ENCODE measurements at places on chromosomes 13 and 19. TPM values are rescaled to one million over a fixed set of nuclear protein-coding genes. Genes with fewer than 3 reads are reported as not detected.

PLIN3 gene
- total RNA-seq, result 23.2 TPM

DCLK1 gene
- total RNA-seq, result 9.7 TPM

SIRT6 gene
- 19.1 TPM for total RNA-seq

DNA sequence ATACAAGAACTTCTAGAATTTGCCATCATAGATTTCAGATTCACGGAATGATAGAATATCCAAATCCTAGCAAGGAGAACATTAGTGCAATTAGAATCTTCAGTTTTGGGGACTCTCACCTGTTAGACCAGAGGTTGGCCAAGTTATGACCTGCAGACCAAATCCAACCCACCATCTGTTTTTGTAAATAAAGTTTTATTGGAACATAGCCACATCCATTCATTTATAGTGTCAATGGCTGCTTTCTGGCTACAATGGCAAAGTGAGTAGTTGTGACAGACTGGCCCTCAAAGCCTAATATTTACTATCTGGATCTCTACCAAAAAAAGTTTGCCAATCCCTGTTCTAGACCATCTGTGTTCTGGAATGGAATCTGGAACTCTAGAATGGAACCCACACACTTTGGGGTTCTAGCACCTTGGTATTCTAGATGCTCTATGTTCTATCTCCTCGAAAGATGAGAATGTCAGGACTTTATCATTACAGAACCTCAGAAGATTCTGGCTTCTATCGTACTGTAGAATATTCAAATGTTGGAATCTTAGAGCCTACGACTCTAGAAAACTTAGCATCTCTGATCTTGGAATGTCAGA lies 2.5 kb downstream of the KPTN start:
- DNase-seq, result no peak

DNA sequence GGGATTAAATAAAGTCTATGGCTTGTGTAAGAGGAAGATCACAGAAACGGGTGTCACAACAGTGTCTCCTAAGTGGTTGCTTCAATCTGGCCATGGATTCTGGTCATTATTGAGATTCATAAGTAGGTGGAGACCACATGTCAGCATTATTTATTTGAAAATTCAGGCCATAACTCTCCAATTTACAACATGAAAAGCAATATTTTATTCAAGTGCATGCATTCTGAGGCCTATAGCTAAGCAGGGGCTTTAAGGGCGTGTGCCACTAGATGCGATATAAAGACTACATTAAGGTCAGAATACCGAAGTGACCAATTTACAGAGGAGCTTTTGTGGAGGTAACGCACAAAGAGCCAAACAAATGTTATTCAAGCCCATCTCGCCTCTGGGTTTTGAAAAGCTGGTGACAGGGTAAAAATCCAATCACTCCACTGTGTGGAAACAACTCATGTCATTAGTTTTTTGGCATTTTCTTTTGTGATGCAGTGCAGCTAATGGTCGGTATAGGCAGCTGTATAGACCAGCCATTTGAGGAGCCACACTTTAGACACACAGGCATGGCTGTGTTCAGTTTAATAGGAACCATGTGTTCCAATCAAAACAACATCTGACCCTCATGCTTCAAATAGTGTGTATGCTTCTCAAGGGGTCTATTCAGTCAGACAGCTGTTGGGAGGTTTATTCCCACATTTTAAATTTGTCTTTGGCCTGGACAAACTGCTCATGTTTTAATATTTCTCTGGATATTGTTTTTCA lies 123.7 kb downstream of the KL start:
- no peak for DNase-seq

- no peak for DNase-seq
Measured at GRCh38 chr13:49320975-49321374, 73.2 kb downstream of the CDADC1 start.

DNA sequence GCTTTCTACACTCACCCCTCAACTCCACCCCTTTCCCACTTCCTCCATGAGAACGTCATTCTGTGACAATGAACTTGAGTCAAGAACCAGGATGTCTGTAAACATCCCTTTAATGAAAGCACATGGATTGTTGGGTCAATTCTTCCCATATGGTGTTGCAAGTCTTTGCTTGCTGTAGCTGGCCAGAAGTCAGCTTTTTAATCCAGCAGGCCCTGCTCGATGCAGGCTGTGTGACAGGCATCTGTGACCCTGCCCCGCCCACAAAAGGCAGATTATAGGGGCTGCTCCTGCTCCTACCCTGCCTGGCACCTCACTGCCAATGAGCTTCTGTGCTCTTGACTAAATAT lies 78.0 kb downstream of the STARD13 start:
- DNase-seq, result no peak

DNA sequence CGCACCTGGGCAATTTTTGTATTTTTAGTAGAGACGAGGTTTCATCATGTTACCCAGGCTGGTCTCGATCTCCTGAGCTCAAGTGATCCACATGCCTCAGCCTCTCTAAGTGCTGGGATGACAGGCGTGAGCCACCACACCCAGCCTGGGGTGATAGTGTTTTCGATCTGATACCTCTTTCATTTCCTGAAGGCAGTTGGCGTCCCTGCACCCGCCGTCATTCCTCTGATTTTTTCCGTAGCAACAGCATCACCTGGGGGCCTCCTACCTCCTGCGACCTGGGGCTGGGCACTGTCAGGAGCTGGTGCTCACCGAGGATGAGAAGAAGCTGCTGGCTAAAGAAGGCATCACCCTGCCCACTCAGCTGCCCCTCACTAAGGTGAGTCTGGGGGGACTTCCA lies 10.8 kb downstream of the CREB3L3 start:
- no peak for DNase-seq

- no peak for DNase-seq
Measured at GRCh38 chr13:49272296-49272695, 24.6 kb downstream of the CDADC1 start.

DNA sequence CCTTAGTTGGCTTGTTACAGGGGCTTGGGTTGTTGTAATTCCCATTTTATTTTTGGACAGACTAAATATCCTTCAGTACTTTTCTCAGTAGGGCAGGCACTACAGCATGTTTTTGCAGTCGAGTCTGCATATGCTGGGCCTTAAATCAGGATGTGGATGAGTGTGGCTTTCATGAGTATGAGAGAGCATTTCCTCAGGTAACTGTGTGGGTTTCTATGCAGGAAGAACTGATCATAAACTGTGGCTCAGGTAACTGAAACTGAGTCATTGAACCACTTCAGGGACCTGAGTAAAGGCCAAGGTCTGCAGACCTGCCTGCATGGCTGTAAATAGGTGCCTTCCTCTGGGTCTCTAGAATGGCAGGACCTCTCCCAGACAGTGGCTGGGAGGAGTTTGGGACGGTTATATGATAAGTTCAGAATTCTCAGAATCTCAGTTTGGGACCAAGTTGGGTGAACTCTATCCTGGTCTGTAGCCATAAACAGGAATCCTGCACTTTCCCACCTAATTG lies 112.1 kb downstream of the ZNF737 start:
- DNase-seq, result no peak

- DNase-seq, result peak; percentile 93
Measured at GRCh38 chr19:56671613-56671994, at the start of gene ZNF835. Gene ZNF835, minus strand, starts transcription at chr19:56671757. Its CDS starts 6,559 bp downstream, at chr19:56665198.

DNA sequence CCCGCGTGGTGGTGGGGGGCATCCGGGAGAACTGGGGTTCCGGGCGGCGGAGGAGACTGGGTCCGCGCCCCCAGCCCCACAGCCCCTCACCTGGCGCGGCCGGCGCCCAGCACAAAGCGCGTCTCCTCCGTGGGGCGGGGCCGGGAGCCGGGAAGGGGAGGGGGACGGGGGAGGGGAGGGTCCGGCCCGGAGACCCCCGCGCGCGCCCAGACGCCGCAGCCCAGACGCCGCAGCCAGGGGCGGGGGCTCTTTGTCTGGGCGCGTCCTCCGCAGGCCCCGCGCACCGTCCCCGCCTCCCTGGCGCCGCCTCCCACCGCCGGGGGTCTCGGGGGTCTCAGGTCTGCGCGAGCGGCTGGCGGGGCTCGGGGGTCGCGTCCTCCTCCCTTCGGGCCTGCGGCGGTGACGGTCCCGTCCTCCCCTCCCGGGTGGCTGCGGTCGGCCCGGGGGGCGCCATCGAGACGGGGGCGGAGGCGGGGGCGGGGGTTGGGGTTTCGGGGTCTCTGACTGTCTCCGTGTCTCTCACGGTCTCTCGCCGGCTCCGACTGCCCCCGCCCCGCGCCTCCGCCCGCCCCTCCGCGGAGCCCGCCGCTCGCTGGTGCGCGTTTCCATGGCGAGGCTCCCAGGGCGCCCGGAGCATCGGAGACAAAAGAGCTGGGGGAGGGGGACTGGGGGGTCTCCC lies at the start of gene PLPPR3:
TSS of gene PLPPR3 (minus strand) at position 131 of the 679 bp plus-strand sequence. CDS start 396 bp downstream, outside the sequence.
- no peak for DNase-seq

GRCh38 chr13:43389573-43389972 lies 366.2 kb downstream of the DNAJC15 start:
- no peak for DNase-seq

GRCh38 chr13:26423629-26424028 lies 133.9 kb upstream of the WASF3 start:
- peak; percentile 75 for DNase-seq
